GM23248 (cell line): ENCODE measurements at places on chromosomes 1 and 21. TPM values are rescaled to one million over a fixed set of nuclear protein-coding genes. Genes with fewer than 3 reads are reported as not detected.

DNA sequence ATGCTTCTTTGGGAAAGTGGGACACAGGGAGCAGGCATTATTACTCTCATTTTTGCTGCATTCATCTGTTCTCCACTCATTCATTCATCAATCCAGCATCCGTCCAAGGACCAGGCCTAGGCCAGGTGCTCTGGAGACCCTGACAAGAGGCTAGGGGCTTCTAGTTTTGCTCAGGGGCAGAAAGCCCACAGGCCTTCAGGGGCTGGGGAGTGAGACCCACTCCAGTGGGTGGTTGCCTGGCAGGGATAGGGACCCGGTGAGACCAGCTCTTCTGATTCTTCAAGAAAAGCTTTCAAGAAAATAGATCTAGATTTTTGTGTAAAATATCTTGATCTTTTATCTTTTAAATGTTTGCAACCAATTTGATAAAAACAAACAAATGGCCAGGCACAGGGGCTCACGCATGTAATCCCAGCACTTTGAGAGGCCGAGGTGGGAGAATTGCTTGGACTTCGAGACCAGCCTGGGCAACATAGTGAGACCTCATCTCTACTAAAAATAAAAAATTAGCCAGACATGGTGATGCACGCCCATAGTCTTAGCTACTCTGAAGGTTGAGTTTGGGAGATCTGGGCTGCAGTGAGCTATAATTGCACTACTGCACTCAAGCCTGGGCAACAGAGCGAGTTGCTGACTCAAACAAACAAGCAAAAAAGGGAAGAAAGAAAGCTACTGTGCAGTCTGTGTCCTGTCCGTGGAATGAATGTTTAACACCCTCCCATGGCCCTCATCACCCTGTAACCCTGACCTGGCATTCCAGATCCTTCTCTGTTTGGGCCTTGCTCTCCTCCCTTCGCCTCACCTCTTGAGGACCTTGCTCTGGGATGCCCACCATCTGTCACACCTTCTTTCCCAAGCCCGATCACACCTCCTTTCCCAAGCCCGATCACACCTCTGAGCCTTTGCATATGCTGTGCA is 17.3 kb upstream of the LRP8 start:
- H3K36me3 ChIP-seq, result no peaks in the 10 kb centered on the region
- H3K27ac ChIP-seq, result no peak overlapping the region
- H3K4me3 ChIP-seq, result no peak overlapping the region
- H3K4me1 ChIP-seq, result peaks cover 5% of the 10 kb centered on the region; the same call in 1 of the 2 replicates

The AMY1C gene
- not detected in 2 replicates for total RNA-seq

DNA sequence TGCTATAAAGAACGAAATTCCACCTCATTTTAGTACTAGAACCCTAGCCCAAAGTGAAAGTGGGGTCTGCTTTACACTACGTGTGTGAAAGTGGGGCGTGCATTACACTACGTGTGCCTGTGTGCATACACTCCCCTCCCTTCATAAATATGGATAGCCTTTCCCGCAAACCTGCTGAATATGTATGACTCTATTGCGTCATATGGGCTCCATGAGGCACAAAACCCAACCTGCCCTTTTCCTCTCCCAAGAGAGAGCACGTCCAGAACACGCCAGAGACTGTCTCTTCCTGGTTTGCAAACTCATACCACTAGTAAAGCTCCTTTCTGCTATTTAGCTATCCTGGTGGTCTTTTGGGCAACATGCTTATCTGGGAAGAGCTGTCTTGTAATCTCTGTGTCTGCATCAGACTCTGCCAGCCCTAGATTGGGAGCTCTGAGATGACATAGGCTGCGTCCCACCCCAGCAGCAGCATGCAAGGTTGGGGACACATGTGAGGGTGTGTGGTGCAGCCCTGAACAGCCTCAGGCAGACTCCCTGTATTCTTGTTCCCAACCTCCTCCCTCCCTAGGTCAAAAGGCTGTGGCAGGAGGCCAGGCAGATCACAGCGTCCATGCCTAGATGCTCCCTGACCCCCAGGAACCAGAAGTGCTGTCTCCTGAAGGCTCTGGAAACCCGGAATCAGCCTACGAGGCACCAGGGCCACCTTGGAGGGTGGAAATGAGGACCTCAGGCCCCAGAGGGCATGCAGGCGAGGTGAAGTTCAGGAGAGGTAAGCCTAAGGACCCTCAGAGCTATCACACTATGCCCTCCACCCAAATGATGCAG is 12.3 kb upstream of the PADI1 start:
- peak; percentile 19 for DNase-seq
- no peaks in the 10 kb centered on the region for H3K27me3 ChIP-seq
- H3K4me1 ChIP-seq, result peaks cover 32% of the 10 kb centered on the region
- no peak overlapping the region for H3K27ac ChIP-seq
- H3K4me3 ChIP-seq, result no peak overlapping the region

The NUF2 gene
- total RNA-seq, result 4.9 and 11.8 TPM in 2 replicates

DNA sequence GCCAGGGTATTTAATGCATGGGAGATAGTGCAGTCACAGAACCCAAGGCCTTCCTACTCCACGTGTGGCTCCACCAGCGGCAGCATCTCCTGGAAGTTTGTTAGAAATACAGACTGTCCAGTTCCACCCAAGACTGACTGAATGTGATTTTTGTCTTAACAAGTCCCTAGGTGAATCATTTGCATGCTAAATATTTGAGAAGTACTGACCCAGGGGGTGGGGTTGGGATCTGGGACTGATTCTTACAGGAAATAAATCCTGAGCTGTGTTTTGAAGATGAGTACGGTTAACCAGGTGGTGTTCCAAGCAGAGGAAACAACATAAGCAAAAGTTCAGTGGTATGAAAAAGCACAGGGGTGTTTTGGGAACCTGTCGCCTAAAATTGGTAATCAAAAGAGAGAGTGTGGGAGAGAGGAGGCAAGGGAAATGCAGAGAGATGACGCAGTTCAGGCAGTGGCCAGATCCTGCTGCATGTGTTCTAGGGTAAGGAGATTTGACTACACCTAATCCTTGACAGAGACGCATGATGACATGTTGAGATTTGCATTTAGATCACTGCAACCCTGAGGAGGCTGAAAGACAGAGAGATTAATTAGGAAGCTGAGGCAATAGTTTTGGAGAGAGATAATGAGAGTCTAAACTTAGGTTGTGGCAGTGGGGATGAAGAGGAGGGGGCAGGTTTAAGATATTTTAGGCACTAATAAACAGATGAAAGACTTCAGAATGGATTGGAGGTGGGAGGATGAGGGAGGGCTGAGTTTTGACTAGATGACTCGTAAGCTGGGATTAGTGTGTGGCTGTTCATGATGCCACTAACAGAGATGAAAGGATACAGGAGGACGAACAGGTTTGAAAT is 3.7 kb upstream of the ZNF326 start:
- no peak overlapping the region for H3K4me3 ChIP-seq
- no peaks in the 10 kb centered on the region for H3K27me3 ChIP-seq
- DNase-seq, result peak; percentile 34

The FLG gene
- total RNA-seq, result 2.9 and 3.0 TPM in 2 replicates

DNA sequence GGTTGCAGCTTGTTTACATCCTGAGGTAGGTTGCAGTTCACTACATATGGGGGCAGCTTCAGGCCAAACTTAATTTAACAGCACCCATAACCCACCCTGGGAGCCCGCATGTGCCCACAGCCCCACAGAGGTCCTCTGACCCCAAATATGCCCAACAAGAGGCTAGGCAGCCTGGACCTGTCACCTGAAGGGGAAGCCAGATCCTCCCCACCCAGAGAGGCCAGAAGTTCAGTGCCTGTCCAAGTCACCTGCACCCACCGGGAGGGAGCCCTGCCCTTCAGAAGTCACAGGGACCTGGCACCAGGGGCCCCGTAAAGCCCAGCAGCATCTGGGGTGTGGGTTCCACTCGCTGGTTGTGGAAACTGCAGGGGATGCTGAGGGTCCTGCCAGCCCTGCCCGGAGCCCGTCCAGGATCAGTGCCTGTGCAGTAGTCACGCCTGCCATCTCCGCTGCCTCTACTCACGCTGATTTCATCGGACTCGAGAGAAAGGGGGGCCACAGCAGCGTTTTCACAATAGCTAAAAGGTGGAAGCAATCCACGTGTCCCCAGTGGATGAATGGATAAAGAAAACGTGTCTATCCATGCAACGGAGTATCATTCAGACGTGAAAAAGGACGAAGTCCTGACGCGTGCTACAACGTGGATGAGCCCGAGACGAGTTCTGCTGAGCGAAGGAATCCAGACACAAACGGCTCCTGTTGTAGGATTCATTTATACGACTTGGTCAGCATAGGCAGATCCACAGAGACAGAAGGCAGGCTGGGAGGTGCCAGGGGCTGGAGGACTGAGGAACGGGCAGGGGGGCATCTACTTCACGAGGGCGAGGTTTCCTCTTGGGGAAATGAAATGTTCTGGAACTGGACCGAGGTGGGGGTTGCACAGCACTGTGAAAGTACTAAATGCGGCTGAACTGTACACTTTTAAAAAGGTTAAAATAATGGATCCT is 33.9 kb upstream of the COL6A2 start:
- peaks cover 45% of the 10 kb centered on the region for H3K4me1 ChIP-seq
- no peak overlapping the region for H3K4me3 ChIP-seq
- no peak overlapping the region for H3K27ac ChIP-seq
- DNase-seq, result no peak

The PLA2G2C gene
- not detected in 2 replicates for total RNA-seq

DNA sequence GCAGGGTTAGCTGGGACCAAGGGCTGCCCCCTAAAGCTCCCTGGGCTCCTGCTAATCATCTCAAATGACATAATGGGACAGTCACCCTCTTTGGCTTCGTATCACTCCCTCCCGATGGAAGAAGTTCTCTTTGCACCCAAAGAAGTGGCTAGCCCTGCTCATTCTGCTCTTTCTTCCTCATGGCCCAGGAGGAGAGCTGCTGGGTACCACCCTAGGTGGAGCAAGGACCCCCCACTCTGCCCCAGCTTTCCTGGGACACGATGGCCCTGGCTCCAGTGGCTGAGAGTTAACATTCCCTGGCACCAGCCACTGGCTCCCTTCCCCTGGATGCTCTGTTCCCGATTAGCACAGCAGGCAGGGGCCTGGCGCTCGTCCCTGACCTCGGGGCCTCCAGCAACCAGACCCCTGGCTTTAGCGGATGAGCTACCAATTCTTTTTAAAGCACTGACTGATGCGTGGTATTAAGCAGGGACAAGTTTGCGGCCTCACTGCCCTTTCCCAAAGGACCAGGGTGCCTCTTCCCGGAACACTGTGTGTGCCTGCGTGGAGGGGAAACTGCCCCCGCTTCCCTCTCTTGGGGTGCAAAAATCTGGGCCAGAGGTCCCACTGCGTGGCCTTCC is 1.2 kb downstream of the MYOM3 start:
- no peak overlapping the region for H3K4me3 ChIP-seq
- H3K36me3 ChIP-seq, result no peaks in the 10 kb centered on the region
- H3K4me1 ChIP-seq, result peaks cover 32% of the 10 kb centered on the region
- peak overlapping the region; percentile 54 for H3K27ac ChIP-seq
- peak; percentile 33 for DNase-seq
- H3K27me3 ChIP-seq, result no peaks in the 10 kb centered on the region

- no peak overlapping the region for H3K27ac ChIP-seq
- no peaks in the 10 kb centered on the region for H3K27me3 ChIP-seq
- H3K4me1 ChIP-seq, result no peaks in the 10 kb centered on the region
- no peak overlapping the region for H3K4me3 ChIP-seq
- H3K36me3 ChIP-seq, result no peaks in the 10 kb centered on the region
Observed at GRCh38 chr21:42579456-42580075, 65.9 kb downstream of the SLC37A1 start.

GRCh38 chr1:85583611-85584263 is 3.2 kb downstream of the CCN1 start:
- H3K27ac ChIP-seq, result peak overlapping the region; percentile 96
- no peak for DNase-seq
- H3K27me3 ChIP-seq, result no peaks in the 10 kb centered on the region
- peaks cover 26% of the 10 kb centered on the region for H3K4me1 ChIP-seq
- H3K36me3 ChIP-seq, result peaks cover 22% of the 10 kb centered on the region
- H3K4me3 ChIP-seq, result peak overlapping the region; percentile 98

The CFAP57 gene
- total RNA-seq, result 0.32 and 0.63 TPM in 2 replicates

DNA sequence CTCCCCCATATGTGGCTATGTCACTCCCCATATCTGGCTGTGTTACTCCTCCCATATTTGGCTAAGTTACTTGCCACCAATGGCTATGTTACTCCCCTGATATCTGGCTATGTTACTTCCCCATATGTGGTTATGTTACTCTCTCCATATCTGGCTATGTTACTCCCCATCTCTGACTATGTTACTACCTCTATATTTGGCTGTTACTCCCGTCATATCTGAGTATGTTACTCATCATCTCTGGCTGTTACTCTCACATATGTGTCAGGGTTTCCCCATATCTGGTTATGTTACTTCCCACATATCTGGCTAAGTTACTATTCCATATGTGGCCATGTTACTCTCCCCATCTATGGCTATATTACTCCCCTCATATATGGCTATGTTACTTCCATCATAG is 50.3 kb upstream of the MAP10 start:
- no peaks in the 10 kb centered on the region for H3K36me3 ChIP-seq
- no peaks in the 10 kb centered on the region for H3K27me3 ChIP-seq
- H3K27ac ChIP-seq, result no peak overlapping the region
- H3K4me1 ChIP-seq, result no peaks in the 10 kb centered on the region

- H3K4me3 ChIP-seq, result no peak overlapping the region
- DNase-seq, result no peak
- peaks cover 11% of the 10 kb centered on the region; the same call in 1 of the 2 replicates for H3K4me1 ChIP-seq
- H3K27ac ChIP-seq, result no peak overlapping the region
- H3K36me3 ChIP-seq, result no peaks in the 10 kb centered on the region
Observed at GRCh38 chr1:203145321-203146041, 18.0 kb downstream of the ADORA1 start.

GRCh38 chr1:167165948-167166689 is 54.6 kb upstream of the POU2F1 start:
- H3K27me3 ChIP-seq, result peaks cover 14% of the 10 kb centered on the region; the same call in 1 of the 2 replicates
- DNase-seq, result no peak
- H3K4me3 ChIP-seq, result no peak overlapping the region

DNA sequence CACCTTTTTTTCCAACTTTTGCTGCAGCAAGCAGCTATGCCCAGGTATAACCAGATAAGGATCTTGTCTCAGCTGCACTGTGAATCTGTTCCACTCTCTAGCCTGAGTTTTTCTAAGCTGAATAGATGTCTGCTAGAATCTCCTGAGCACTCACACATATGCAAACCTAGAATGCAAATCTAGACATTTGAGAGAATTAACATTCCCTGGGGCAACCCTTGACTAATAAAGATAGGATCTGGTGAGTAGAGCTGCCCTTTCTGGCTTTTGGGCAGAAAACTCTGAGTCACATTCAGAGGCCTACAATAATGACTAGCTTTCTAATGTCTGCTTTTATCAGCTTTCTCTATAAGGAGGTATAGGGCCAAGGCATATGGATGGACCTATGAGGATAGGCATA is 61.4 kb upstream of the BARHL2 start:
- H3K4me1 ChIP-seq, result no peaks in the 10 kb centered on the region
- no peaks in the 10 kb centered on the region for H3K27me3 ChIP-seq

DNA sequence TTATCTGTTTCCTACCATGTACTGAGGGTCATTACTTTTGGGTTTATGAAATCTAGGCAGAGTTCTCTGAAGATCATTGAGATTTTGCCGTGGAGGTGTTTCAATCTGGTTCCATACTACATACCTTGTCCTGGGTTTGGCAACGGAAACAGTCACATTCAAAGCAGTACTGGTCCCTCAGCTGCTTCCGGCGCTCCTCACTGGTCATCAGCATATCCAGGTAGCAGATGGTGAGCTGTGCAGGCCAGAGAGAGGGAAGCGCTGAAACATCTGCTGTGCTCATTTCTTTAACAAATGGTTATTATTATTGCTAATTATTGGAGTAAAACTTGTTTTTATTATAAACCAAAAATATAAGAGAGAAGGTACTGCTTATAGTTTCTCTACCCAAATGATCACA is 591.7 kb downstream of the SMYD3 start:
- H3K27me3 ChIP-seq, result no peaks in the 10 kb centered on the region
- 0 out of 2 replicates have a peak, but pooled peaks cover 6% of the 10 kb centered on the region for H3K36me3 ChIP-seq
- H3K4me3 ChIP-seq, result no peak overlapping the region
- H3K27ac ChIP-seq, result no peak overlapping the region
- H3K4me1 ChIP-seq, result no peaks in the 10 kb centered on the region

The CATSPERE gene
- 1.0 and 1.2 TPM in 2 replicates for total RNA-seq

The TCP10L gene
- total RNA-seq, result 0.97 TPM in 1 of 2 replicates, not detected in the other
